Activated naive CD4-positive, alpha-beta T cell (primary cell): ENCODE measurements at places on chromosomes 3 and 15.

DNA sequence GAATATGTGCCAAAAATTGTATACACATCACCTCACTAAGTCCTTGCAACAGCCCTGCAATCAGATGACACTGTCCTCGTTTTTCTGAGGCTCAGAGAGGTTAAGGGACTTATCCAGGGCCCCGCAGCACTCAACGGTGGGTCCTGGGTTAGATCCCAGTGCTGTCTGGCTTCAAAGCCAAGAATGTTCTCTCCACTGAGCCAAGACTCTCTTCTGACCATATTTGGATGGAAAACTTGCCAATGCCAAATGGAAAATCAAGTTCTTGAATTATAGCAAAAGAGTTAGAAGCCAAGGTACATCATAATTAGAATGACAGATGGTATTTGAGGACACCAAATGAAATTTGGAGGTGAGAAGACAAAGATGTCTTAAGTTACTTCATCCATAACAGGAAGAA lies 75.9 kb downstream of the NCEH1 start:
- no peak for DNase-seq

DNA sequence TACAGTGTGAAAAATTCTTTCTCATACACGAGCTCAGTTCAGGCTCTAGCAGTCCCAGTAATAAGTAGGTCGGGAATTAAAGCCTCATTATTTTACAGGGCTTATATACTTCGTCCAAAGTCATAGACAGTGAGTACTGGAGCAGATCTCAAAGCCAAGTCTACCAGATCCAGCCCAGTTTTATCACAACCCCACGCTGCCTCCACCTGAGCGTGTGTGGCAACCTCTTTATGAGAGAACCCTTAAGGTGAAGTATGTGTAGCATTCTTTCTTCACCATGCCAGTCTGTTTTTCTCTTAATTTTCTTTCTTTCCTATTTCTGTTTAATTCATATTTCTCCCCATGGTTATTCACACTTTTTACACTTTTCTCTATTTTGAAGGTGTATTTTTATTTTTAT lies 574.6 kb upstream of the ARPP21 start:
- no peak for DNase-seq

DNA sequence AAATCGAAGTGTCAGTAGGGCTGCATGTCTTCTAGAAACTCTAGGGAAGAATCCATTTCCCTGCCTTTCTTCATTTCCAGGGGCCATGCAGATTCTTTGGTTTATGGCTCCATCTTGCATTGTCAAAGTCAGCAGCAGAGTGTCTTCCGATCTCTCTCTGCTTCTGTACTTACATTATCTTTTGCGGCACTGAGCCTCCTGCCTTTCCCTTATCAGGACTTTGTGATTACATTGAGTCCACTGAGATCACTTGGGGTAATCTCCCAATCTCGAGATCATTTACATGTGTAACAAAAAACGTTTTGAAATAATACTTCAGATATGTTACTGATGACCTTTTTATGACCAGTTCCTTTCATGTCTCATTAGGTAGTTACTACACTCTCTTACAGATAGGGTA lies 695.9 kb downstream of the NSUN3 start:
- DNase-seq: no peak

DNA sequence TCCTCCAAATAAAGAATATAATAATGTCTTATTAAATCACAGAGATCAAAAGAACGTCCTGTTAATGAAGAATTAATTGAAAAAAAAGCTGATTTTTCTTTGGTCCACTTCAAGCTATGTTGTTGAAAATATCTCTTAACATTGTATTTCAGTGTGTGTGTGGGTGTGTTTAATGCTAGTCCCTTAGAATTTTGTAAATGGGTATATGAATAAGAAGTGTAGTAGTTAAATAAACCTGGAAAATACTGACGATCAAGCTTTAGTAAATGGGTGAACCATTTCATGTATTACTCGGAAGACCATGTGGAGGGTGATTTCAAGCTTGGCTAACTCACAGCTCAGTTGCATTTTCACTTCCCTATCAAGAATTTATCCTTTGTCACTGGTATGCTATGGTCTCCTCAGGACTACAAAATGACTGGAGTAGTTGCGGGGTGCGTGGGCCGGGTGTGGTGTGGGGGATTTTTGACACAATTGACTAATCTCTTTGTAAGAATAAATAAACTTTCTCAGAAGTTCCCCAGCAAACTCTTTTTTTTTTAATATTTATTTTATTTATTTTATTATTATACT lies 586.4 kb downstream of the GRM7 start:
- no peak for DNase-seq

GRCh38 chr15:63870487-63871209 lies 36.9 kb upstream of the HERC1 start:
- DNase-seq: no peak

- DNase-seq: no peak
Observed at GRCh38 chr15:39942101-39942752, 8.3 kb downstream of the EIF2AK4 start.

DNA sequence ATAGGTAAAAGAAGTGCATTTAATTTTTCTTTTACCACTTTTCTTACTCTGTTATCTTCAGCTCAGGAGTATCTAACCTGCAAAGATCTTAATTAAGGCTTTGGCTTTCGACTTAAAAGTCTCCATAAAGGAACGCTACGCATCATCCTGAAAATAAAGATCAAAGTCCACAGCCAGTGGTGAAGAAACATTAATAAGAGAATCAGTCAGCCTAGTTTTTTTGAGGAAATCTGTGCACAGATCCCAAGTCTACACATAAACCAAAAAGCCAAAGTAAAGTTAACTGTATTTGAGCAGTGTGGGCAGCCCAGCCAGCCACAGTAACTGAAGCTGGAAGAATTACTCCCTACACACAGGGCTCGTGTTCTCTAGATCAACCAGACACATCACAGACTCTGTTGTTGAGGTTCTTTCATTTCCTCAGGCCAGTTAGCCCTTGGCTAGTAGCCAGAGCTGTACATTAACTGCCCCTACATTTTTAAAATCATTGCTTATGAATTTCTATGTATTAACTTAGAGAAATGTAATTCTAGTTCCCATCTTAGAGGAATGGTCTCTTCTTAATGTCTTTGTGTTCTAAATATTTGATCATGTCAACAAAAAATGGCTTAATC lies 6.9 kb downstream of the LRRC2 start:
- no peak for DNase-seq

DNA sequence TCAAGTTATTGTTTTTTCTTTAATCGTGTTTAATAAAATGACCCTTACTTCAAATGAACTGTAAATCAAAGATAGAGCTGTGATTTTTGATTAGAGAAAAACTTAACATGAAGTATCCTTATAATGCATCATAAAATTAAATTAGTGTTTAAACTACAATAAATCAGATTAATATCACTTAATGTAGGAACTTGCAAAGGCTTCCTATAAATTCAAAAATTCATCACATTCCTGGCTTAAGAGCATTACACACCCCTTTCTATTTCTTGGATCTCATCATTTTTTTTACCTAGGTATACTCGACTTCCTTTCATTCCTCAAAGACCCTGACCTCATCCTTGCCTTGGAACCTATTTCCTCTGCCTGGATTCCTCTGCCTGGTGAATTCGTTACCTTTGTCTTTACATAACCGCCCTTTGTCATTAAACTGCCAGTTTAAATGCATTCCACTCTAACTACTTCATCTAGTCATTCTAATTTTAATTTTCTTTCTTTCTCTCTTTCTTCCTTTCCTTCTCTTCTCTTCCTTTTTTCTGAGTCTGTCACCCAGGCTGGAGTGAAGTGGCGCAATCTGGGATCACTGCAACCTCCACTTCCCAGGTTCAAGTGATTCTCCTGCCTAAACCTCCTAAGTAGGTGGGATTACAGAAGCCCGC lies 1244.5 kb downstream of the OTOL1 start:
- no peak for DNase-seq

- DNase-seq: no peak
Observed at GRCh38 chr3:36372534-36372935, 7.8 kb upstream of the STAC start.

GRCh38 chr3:183506674-183507320 lies 48.7 kb downstream of the KLHL6 start:
- no peak for DNase-seq

DNA sequence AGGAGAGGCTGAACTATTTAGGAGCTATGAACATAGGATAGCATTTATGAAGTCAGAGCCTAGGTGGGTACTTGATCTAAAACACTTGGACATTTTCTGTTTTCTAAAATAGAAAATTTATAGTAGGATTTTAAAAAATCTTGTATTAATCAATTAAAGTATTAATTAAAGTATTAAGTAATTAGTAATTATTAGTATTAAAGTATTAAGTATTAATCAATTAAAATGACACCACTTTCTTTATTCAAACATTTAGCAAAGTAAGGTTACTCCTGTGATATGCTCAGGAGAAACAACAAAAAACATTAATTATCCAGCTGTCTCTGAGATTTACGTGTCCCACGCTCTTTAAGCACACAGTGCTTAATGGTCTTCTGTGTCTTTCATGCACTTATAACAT lies 32.2 kb downstream of the CHCHD4 start:
- DNase-seq: no peak

DNA sequence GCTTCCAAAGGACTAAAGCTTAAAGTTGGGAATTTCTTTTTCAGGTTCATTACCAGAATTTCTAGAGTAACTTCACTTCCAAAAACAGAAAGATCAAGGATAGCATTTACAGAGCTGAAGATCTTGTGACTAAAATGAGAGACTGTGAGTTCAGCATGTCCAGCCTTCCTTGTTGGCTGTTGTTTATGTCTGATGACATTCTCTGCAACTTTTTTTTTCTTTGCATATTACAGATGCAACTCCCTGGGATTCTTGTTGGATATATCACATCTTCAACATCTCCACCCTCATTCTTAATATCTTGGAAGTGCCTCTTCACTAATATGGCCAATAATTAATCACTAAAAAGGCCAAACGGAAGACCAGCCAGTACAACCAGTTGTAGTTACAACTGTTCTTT lies 86.2 kb upstream of the FRMD4B start:
- no peak for DNase-seq

- DNase-seq: no peak
Observed at GRCh38 chr3:158018462-158018861, 87.8 kb downstream of the SHOX2 start.

DNA sequence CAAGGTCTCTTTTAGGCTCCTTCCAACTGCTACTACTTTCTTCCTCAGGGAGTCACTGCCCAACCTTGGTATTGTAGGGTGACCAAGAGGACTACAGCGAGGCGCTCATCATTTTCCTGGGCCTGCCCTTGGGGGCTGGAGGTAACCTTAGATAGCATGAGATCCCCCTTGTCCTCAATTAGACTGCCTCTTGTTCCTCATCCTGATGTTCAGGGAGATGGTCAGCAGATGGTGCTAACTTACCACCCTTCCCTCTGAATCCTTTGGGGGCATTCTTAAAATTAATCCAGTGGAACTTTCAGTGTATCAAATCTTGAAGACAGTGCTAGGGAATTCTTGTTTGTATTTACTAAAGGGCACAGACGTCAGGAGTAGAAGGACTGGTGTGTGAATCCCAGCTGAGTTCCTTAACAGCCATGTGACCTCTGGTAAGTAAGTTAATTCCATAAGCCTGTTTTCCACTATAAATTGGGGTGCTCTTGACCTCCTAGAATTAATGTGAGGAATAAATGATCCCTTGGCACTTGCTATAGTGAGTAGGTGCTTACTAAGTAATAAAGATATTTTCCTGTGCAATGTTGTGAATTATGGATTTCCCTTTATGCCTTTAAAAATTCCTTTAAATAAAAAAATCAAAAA lies 4.1 kb upstream of the CLPX start:
- no peak for DNase-seq

DNA sequence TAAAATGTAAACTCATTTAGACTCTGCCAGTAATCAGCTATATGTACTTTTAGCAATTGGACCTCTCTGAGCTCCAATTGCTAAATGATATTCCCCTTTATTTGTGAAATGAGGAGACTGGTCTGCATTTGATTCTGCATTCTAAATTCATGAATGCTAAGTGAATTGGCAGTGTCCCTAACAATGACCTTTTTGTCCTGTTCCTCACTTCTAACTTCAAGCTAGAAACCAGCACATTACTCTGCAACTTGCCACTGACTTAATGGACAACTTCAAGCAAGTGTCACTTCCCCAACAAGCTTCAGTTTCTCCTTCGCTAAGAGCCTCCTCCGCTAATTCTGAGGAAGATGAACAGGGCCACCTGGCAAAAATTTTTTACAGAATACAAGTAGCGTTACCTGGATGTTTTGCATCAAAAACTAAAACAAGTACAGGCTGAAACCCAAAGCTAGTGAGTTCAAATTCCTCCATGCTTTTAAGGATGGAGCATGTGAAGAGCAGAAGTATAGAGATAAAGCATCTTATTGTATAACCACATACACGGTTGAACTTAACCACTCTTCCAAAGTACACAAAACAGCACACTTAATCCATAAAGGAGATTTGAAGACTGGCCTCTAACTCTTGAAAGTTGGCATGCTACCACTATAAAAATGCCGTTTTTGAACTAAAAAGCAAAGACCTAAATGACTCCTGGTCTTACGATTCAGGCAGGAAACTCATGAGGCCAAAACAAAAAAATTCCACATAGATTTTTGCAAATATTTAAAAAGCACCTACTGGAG lies 207.6 kb downstream of the MAGI1 start:
- no peak for DNase-seq

DNA sequence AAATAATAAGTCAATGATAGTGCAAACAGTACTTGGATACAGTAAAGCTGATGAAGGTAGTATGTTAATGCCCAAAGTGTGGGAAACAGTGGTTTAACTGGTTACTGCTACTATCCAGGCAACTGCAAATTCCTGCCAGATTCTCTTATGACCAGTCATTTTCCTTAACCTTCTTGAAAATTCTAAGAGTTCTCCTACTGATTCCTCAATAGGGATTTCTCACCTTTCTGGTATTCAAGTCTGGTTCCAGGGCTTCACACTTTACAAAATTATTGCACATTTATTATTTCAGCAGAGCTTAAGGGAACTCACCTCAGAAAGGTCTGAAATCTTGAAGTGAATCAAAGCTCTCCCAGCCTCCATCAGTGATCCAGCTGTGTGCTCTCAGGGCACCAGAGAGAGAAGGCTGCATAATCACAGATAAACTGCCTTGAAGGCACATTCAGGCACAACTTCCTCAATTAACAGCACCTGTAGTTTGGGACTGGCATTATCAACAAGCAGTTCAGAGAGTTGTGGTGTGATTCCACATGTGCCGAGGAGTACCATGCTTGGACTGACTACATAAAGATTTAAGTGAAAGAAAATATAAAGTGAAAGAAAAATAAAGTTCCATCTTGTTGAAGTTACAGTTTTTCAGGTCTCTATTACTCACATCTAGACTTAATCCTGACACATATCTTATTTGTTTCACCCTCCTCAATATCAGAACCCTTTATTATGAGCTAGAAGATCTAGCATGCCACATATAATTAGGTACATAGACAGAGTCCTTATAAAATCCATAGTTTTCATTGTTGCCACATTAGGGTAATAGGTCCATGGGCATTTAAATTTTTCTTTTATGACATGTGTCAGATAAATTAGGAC lies 59.5 kb upstream of the TIPARP start:
- DNase-seq: no peak

DNA sequence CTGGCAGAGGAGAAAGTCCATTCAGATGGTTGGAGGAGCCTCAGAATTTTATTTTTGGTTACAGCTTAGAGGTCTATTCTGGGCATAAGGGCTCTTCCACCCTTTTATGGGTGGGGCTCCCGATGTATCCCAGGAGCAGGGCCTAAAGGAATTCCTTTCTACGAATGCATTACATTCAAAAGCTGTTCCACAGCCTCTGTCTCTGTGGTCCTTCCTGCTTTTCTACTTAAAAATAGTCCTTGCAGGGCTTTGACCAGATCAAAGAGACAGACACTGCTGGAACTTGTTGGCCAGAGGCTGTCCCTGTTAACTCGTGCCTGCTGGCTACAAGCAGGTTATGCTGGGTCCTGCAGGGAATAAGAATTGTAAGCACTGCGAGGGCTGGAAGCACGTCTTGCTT lies 14.4 kb upstream of the NOX5 start:
- DNase-seq: no peak
